ENCODE measurements at places on chromosomes 1 and 21.

GRCh38 chr1:109231066-109231465 lies 17.3 kb downstream of the SARS1 start:
- DNase-seq, result no peak

DNA sequence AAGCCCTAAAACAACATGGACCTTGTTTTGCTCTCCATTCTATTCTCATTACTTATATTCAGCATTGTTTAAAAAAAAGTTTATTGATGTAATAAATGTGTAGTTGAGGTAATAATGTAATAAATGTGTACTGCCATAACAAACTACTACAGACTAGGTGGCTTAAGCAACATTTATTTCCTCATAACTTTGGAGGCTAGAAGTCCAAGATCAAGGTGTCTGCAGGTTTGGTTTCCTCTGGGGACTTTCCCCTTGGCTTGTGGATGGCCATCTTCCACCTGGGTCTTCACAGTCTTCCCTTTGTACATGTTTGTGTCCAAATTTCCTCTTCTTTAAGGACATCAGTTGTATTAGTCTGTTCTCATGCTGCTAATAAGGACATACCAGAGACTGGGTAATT lies 93.1 kb downstream of the LMO4 start:
- DNase-seq, result no peak

DNA sequence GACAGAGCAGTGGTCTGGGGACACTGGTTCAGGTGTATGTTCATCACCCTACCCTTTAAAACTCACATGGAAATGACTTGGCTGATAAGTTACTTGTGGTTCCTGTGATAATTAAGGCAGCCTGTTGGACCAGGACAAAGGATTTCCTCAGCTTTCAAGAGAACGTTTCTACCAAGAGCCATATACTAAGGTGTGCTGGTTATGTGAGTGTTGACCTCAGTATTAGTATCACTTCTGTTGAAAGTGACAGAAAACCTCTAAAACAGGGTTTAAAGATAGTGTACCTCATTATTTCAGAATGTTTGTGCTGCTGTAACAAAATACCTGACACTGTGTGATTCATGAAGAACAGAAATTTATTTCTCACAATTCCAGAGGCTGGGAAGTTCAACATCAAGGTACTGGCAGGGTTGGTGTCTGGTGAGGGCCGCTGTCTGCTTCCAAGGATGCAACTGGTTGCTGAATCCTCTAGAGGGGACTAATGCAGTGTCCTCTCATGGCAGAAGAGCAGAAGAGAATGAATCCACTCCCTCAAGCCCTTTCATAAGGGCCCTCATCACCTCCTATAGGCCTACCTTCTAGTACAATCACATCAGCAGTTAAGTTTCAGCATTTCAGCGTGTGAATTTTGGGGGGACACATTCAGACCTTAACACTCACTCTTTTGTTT lies 54.9 kb downstream of the UCK2 start:
- no peak for DNase-seq

GRCh38 chr1:116754198-116754977 lies at the start of gene CD2:
CD2 (plus strand) TSS chr1:116754430; CDS start chr1:116754493, 63 bp downstream.
- DNase-seq, result no peak

DNA sequence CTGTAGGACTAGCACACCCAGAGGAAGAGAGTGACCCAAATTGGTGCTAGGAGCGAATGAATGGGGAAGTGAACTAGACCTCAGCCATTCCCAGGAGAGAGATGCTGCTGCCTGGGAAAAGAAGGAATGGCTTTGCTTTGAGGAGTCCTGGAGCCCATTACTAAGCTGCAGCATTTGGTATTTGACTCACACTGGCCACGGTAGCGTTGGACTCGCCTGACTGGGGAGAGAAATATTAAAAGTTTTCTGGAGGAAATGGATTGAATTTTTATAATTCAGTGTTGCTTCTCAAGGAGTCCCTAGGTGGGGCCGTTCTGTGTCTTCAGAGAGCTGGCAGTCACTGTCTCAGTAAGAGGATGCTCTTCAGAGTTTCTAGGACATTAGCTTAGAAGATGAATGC lies 40.2 kb downstream of the PIK3CD start:
- DNase-seq, result no peak

- no peak for DNase-seq
Measured at GRCh38 chr1:2414297-2414958, 2.1 kb upstream of the PEX10 start.

DNA sequence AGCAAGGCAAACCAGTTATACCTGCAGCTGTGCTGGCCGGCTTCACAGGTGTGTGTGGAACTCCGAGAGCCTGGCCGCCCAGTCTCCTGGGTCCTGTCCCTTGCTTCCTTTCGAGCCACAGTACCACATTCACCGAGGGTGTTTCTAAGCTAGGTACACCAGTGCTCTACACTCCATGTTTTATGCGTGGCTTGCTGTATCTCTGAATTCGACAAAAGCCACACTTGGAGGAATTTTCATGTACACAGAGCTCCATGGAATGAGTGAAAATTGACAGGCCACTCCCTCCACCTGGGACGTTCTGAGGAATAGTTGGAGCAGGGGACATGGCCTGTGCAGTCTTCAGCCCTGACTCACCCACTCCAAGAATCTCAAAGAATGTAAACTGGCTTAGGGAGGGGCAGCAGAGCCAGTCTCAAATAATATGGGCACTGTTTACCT lies 14.0 kb downstream of the ETS2 start:
- DNase-seq, result peak; percentile 19

DNA sequence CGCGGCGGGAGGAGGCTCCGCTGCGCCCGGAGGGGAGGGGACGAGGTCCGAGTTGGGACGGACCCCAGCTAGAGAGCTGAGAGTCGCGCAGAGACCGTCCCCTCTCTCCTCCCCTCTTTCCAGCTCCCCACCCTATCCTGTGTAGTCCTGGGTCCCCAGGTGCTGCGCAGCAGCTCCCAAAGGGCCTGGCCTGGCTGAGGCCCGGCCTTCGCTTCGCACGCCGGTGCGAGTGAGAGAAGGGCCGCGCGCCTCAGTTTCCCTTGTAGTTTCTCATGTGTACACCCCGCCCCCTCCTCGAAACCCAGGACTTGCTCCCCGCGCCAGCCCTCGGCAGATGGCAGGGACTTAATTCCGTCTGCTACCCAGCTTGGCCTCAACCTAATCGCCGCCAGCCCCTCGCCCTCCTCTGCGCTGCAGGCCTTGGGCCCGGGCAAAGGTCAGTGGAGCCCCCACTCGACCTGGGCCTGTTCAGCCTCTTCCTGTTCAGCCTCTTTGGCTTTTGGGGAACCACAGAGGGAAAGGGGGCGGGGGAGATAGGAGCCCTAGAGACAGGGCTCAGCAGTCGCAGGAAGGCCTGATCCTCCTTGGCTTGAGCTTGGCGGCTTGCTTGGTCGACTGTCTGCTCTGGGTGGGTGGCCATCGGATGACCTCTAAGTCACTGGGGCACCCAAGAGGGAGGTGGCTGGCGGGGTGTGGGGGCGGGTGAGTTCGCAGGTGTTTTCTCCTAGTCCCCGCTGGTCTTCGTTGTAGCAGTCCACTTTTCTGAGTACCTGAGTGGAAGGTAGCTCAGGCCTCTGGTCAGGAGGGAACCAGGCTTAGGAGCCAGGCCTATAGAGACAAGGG lies 1.0 kb downstream of the ZNF687 start:
- DNase-seq, result no peak

DNA sequence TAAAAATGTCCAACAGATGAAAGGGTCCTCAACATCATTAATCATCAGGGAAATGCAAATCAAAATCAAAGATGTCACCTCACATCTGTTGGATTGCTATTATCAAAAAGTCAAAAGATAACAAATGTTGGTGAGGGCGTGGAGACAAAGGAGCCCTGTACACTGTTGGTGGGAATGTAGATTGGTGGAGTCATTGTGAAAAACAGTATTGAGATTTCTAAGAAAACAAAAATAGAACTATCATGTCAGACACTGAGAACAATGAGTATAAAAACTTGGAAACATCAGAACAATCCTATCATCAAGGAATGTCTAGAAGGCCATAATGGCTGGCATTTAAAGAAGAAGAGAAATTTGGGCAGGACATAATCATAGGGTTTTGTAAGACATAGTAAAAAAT lies 209.2 kb upstream of the PTGFR start:
- no peak for DNase-seq

GRCh38 chr1:243505986-243506689 lies 250.3 kb downstream of the SDCCAG8 start:
- DNase-seq, result no peak

- DNase-seq, result no peak
Measured at GRCh38 chr1:46303872-46304326, 401 bp downstream of the UQCRH start.

- no peak for DNase-seq
Measured at GRCh38 chr1:65025794-65026193, 59.4 kb upstream of the JAK1 start.

GRCh38 chr1:198007687-198008607 lies 90.8 kb downstream of the LHX9 start:
- DNase-seq, result no peak

GRCh38 chr1:167450843-167451242 lies 67.5 kb downstream of the CD247 start:
- no peak for DNase-seq

- DNase-seq, result no peak
Measured at GRCh38 chr1:228212415-228212965, 4.6 kb downstream of the OBSCN start.

- DNase-seq, result no peak
Measured at GRCh38 chr1:231684356-231685244, 58.0 kb downstream of the DISC1 start.

GRCh38 chr1:162070094-162070748 lies 730 bp downstream of the NOS1AP start:
- DNase-seq, result no peak

DNA sequence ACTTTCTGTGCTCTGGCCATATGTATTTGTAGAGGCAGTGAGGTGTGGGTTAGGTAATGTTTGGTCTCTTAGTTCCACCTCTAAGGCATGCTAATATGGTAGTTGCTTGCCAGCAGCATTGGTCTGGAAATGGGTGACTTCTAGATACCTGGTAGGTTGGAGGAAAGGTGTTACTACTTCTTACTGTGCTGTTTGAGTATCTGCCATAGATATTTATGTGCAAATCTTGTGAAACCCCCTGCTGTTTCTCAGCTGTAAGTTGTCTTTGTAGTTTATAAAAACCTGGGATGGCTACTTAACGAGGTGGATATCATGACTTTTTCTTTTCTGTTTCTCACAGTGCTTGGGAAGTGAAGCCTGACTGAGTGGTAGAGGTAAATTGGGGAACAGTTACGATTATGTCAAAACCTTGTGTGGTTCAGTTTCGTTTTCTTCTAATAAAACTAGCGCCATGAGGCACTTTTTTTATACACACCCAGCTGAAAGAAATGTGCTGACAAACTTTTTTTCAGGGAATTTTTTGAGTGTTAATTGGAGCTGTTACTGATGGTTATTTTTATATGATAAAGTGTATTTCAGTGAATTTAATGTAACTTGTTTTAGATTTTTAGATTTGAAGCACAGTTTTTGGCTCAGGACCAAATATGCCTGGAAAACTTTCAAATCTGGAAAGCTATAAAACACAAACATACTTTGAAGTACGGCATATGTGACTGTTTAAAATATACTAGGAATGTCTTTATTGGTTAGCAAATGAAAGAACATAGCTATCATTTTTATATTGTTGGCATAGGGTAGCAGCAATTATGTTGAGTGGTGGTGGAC lies 42.1 kb downstream of the CAMSAP2 start:
- DNase-seq, result no peak

- DNase-seq, result no peak
Measured at GRCh38 chr1:200619894-200620272, 668 bp downstream of the KIF14 start.

DNA sequence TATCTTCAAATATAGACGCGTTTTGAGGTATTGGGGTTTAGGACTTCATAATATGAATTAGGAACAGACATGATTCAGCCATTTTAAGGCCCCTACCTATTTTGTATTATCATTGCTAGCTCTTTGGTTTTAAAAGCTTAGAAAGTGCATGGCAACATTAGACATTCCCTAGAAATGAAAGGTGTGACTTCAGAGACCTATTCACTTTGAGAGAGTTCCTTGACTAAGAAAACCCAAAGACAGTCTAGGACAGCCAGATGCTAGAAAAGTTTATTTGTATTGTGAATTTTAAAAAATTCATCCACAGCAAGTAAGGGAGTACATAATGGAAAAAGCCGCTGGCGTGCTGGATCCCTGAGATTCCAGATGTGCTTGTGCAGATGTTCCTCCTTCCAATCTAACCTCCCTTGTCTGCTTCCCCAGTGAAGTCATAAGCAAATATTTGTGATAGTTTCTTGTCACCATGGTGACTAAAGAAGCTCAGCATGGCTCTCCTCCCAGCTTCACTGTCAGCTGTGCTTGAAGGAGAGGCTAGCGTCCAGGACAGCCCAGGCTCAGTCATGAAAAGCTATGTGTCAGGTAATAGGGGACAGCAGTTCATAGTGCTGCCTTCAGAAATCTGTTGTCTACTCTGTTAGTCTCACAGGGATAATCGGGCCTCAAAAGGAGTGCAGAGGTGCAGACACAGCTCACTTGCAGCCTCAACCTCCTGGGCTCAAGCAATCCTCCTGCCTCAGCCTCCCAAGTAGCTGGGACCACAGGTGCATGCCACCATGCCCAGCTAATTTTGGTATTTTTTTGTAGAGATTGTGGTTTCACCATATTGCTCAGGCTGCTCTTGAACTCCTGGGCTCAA lies 34.8 kb downstream of the KPNA6 start:
- peak; percentile 88 for DNase-seq

DNA sequence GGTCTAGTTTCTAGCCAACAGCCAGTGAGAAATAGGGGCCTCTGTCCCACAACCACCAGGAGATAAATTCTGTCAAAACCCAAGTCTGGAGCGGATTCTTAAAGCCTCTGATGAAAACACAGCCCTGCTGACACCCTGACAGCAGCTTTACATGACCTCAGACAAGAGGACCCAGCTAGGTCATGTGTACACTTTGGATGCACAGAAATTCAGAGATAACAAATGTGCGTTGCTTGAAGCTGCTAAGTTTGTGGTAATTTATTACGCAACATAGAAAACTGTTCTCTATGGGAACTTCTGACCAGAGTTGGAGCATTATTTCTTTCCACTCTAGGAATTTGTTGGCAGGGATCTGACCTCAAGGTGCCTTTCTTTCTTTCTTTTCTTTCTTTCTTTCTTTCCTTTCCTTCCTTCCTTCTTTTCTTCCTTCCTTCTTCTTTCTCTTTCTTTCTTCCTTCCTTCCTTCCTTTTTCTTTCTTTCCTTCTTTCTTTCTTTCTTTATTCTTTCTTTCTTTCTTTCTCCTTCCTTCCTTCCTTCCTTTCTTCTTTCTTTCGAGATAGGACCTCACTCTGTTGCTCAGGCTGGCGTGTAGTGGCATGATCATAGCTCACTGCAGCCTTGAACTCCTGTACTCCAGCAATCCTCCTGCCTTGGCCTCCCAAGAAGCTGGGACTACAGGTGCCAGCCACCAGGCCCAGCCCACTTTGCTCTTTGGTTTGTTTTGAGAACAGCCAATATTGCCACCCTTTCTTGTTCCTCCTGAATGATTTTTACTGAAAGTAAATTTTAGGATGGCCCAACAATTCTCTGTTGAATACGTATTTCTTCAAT lies 14.9 kb upstream of the HMGCS2 start:
- DNase-seq, result no peak

GRCh38 chr1:81174052-81174451 lies 626.7 kb upstream of the ADGRL2 start:
- DNase-seq, result no peak

All from BJ (cell line).